DMS79 (cell line): ENCODE measurements at places on chromosomes 5 and 9.
A peak's percentile ranks its signal among the peaks of the same experiment; 100 is the strongest.

- no peak for DNase-seq
These were observed 28.4 kb upstream of the SSBP2 start for GRCh38 chr5:81779125-81779915.

DNA sequence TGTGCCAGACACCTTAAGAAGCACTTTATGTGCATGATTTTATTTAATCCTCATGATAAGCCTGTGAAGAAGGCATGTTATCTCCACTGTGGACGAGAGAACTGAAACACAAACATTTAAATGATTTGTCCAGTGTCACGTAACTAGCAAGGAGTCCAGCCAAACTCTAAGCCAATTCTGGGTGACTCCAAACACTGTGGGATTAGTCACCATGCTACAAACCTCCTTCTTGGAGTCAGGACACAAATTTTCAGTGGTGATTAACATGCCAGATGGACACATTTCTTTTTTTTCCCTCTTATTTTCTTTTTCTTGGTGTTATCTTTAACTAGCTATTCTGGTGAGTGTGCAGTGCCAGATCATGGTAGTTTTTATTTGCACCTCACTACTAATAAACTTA is 316.8 kb downstream of the NDUFS4 start:
- DNase-seq, result no peak

GRCh38 chr5:50853151-50853550 is 186.7 kb downstream of the PARP8 start:
- DNase-seq, result no peak

DNA sequence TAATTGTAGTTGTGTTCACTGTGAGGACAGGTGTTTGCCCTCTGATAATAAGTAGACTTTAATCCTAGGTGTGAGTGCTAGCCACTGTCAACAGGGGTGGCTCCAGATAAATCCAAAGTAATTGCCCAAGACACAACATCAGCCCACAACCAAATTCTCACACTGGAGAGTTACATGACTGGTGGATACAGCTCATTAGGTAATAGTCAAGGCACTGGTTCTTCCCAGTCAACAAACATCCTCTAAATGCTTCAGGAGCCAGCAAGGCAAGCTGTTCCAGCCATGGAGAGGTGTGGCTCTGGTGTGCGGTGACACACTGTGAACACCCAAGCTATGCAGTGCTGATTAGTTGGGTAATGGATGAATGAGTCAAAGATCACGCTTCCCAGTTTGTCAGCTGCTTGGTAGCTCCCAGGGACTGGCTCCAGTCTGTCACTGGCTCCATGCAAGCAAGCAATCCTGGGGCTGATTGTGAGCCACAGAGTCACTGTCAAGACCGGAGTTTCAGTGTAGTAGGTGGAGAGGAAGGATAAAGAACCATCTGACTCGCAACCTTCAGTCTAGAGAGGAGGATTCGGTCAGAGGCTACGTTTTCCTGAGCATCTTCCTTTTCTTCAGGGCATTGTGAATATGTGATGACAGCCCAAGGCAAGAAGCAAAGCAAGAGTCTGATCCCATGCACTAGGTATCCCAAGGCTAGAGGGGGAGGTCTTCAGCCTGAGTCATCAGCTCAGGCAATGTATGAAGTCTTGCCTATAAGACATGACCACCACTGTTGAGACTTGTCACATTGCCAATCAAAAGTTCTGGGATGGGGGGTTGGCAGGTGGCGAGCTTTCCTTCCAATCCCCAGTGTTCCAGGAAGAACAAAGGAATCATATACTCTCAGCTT is 63.1 kb downstream of the UGCG start:
- DNase-seq, result no peak

- no peak for DNase-seq
These were observed 584.0 kb downstream of the CHSY3 start for GRCh38 chr5:130488252-130488651.

DNA sequence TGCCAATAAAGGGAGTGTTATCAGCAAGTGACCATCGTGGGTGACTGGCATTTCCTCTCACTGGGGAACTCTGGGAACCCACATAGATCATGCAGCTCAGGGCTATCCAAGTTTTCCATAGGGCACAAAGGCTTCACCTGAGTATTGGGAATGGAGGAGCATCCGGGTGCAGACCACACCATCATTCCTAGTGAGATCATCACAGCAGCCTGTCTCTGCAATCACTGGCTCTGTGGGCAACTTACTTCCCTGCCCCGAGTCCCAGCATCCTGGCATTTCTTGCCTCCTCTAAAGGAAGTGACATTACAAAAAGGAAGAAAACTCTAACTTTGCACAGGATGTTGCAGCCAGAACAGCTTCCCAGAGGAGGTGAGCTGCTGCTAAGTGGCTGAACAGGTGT is 80.6 kb upstream of the SHB start:
- DNase-seq, result no peak

DNA sequence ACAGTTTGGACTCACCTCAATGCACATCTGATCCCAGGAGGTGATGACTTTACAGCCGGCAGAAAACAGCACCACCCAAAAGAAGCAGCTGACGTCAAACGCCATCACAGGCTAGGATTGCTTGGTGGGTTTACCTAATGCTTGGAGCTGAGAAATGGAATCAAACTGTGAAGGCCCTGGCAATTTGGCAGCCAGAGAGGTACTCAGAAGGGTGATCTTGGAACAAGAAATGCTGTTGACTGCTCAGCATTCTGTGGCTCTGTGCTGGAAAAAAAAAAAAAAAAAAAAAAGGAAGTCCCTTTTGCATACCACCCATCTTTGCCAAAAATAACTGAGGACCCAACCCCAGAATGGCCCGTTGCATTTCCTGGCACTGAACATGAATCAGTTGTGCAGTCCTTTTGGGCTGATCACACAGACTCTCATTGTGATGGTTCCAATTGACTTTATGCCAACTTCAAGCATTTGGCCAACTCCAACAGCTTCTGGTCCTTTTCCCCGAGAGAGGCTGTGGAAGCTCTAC is at the start of gene CD180:
Gene CD180 (minus strand): TSS at position 263 of the 523 bp plus-strand sequence. CDS start 158 bp downstream, at position 105.
- DNase-seq, result no peak

DNA sequence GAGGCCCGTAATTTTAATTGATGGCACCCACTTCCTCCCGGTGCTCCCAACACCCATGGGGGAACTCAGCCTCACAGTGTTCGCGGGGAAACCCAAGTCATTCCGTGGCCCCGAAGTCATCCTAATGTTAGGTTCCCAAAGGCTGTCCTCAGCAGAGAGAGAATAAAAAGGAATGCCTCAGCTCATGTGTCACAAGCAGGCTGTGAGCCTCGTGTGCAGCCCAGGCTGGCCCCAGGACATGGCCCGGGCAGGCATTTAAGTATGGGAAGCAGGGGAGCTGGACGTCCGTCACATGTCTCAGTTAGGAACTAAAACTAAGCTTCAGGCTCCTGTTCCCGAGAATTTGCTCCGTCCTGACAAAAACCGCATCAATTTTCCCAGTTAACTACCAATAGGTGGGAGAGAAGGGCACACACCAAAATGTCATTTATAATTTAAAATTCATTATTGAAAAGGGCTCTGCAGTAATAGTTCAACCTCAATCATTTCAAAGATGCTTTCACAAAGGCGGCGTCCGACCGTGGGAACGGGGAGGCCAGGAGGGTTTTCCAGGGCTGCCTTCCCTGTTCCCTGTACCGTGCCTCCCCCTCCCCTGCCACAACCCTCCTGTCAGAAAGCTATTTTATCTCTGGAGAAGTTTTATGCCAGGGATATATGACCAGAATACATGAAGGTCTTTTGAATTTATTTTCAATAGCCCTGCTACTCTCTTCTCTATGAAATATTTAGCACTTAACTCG is 137.3 kb downstream of the FSTL4 start:
- no peak for DNase-seq

DNA sequence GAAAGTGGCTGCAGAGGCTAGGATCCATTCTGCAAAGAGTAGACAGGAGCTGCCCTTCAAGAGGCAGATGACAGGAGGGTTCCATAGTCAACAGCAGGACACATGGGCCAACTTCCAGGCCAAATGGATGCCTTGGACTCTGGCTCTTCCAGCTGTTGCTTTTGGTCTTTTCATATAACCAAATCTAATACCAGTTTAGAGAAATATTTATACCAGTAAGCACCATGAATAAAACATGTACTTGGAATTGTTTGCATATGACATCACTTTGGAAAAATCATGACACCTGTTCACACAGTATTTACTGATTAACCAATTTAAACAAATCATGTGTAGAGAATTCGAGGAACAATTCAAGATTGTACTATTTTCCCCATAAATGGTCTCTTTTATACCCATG is 481.3 kb downstream of the DMRT2 start:
- no peak for DNase-seq

- no peak for DNase-seq
These were observed 67.1 kb upstream of the PLPP6 start for GRCh38 chr9:4594994-4595393.

DNA sequence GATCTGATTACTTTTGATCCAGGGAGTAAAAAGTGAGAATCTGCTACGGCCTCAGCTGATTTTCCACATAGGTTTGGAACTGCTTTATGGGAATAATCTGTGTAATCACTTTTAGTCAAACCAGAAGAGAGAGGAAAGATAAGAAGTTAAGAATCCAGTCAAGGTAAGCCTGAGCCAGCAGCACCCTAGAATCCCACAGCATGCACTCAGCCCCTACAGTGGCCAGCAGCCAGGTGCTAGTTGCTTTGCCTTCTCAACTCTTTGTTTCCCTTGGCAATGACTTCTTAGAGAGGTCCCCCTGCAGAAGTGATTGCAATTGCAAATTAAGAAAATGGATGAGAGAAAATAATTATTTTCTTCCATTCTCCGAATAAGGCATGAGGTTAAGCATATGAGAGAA is 59.7 kb upstream of the TMED7 start:
- peak; percentile 3 for DNase-seq

- DNase-seq, result no peak
These were observed 157.9 kb downstream of the RMI1 start for GRCh38 chr9:84138541-84138940.

DNA sequence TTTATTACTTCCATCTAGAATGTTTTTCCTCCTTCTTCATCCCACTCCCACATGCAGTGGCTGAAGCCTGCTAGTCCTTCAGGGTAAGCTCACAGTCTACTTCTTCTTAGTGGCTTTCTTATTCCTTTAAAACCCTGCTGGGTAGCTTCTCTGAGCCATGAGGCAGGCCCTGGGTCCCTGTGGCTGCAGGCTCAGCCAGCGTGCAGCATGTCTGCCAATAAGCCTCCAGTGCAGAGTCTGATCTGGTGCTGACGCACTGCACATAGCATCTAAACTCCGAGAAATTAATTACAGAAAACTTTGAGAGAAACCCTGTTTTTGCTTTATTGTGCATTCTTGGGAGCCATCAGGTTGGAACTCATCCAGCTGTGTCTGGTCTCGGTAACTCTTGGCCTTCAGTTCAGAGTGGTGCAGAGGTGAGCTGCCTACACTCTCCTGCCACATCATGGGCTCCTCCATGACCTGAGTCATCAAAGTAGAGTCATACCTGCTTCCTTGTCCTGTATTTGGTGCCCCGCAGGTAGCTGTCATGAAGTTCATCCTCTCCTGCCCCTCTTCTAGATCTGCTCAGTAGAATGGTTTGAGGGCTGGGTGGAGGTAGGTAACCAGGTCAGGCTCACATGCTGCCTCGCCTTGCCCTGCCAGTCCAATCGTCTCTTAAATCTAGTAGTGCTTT is 339.4 kb downstream of the KDM4C start:
- DNase-seq, result no peak

DNA sequence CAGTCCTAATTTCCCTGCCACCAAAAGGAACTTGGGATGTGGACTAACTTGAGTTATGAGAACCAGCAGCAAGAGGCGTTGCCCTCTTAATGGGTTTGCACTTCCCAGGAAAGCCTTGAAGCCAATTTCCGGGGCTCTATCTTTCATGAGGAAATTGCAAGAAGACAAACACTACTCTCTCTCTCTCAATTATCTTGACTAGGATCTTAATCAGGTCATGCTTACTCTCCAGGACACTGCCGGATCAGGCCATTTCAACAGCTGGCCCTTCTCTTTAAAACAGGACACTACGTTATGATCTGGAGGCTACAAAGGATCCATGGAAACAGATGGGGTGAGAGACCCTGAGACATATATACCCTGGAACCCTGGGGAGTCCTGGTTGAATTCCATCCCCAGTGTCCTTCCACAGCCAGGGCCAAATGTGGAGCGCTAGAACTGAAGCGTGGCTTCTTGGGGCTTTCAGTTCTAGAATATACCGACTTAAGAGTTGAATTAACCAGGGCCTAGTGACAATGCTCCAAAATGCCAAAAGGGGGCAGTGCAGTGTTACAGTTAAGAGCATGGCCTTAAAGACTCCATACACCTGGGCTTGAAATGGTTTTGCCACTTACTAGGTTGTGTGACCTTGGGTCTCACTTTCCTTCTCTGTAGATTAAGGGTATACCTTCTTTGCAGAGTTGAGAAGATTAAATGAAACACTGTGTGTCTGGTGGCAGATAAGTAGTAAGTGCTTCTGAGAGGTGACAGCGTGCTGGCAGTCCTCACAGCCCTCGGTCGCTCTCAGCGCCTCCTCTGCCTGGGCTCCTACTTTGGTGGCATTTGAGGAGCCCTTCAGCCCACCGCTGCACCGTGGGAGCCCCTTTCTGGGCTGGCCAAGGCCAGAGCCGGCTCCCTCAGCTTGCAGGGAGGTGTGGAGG is 21.1 kb downstream of the FAM219A start:
- peak; percentile 55 for DNase-seq

GRCh38 chr5:32496104-32496503 is 51.6 kb upstream of the ZFR start:
- no peak for DNase-seq

DNA sequence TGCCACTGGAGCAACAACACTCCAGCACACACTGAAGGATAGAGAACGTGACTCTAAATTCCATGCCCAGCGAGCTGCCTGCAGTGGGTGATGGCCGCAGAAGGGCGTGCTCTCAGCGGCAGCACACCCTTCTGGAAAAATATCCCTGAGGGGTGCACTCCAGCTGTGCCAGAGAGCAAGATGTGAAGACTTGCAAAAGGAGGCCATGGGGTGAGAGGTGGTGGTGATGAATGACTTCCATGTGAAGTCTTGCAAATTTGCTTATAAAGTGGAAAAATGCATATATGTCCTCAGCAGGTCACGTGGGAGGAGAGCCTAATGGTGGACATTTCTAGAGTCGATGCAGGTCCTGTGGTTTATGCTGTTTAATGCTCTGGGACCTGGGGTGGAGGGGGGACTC is 39.8 kb upstream of the COL5A1 start:
- no peak for DNase-seq
